ENCODE measurements at places on chromosomes 4 and X. TPM values are rescaled to one million over a fixed set of nuclear protein-coding genes. Genes with fewer than 3 reads are reported as not detected.
A peak's percentile ranks its signal among the peaks of the same experiment; 100 is the strongest.

The PAGE2B gene
- not detected for total RNA-seq

The PNMA6F gene
- not detected for total RNA-seq

The MMRN1 gene
- not detected for total RNA-seq

The OTUD6A gene
- not detected for total RNA-seq

DNA sequence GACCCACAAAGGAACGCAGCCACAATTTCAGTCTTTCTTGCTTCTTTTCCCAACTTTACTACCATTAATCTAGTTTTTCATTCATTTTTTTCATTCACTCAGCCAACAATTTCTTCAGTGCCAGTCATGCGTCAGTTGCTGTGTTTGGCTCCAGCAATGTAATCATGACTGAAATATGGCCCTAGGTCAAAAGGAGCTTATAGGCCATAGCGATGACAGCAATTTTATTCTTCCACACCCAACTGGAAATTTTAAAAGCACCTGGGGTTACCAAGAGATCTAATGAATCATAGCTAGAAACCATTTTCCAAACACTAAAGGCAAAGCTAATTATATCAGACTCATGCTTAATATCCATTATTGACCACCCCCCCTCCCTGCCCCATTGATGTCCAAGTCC lies 29.8 kb upstream of the C1QTNF7 start:
- H3K4me3 ChIP-seq = no peak overlapping the region
- no peak for DNase-seq
- peaks cover 41% of the 10 kb centered on the region for H3K4me1 ChIP-seq
- no peaks in the 10 kb centered on the region for H3K36me3 ChIP-seq

- no peaks in the 10 kb centered on the region for H3K36me3 ChIP-seq
- no peaks in the 10 kb centered on the region for H3K4me1 ChIP-seq
- H3K27me3 ChIP-seq = no peaks in the 10 kb centered on the region
- no peak overlapping the region for H3K4me3 ChIP-seq
- no peak overlapping the region for H3K27ac ChIP-seq
Measured at GRCh38 chr4:156803056-156803455, 168.5 kb downstream of the PDGFC start.

GRCh38 chr4:2241003-2241402 lies 918 bp downstream of the HAUS3 start:
- H3K27ac ChIP-seq = peak overlapping the region; percentile 89
- peaks cover 4% of the 10 kb centered on the region for H3K36me3 ChIP-seq
- peaks cover 39% of the 10 kb centered on the region for H3K4me1 ChIP-seq

DNA sequence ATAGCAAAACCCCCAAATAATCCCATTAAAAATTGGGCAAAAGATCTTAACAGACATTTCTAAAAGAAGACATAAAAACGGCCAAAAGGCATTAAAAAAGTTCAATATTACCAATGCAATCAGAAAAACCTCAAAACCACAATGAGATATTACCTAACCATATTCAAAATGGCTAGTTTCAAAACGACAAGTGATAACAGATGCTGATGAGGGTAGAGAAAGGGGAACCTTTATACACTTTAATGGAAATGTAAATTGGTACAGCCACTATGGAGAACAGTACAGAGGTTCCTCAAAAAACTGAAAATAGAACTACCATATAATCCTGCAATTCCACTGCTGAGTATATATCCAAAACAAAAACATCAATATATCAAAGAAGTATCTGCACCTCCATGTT lies 6.2 kb downstream of the AADAT start:
- no peak overlapping the region for H3K27ac ChIP-seq
- no peaks in the 10 kb centered on the region for H3K27me3 ChIP-seq
- H3K4me1 ChIP-seq = no peaks in the 10 kb centered on the region
- no peak for DNase-seq
- no peak overlapping the region for H3K4me3 ChIP-seq

DNA sequence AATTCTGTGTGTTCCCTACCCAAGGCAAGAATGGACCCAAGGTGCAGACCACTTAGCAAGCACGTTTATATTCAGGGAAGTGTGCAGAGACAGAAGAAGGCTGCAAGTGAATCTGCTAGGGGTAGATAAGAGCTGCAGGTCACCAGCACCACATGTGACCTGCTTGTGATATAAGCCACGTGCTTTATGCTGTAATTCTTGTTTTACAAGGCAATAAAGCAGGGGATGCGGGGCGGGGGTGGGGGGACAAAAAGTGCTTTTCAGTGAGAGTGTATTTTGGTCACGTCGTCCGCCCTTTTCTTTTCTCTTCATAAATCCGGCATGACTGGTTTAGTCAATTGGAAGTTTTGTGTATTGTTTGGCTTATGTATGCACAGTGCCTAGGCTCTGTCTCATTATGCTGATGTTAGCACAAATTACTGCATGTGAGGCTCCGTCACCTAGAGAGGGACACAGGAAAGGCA lies 192.7 kb downstream of the RBMX2 start:
- no peaks in the 10 kb centered on the region for H3K36me3 ChIP-seq
- no peaks in the 10 kb centered on the region for H3K27me3 ChIP-seq
- H3K27ac ChIP-seq = no peak overlapping the region
- no peak for DNase-seq
- no peaks in the 10 kb centered on the region for H3K4me1 ChIP-seq
- no peak overlapping the region for H3K4me3 ChIP-seq

DNA sequence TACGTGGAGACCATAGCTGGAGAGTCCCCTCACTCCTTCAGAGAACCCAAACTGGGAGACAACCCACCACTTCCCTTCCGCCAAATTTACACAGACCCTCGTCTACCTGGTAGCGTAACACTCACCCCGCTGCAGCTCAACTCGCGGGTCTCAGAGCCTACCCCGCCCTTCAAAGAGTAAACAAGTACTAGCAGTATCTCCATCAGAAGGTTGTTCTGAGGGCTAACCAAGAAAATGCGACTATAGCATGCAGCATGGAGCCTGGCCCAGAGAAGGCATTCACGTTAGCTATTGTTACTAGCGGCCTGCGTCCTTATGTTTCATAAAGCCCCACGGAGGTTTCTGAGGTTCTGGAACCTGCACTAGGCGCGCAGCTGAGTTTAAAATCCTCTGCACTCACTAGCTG lies 531 bp upstream of the MANBA start:
- no peak for DNase-seq
- peaks cover 19% of the 10 kb centered on the region for H3K4me1 ChIP-seq
- H3K27ac ChIP-seq = peak overlapping the region; percentile 55
- no peaks in the 10 kb centered on the region for H3K36me3 ChIP-seq

- H3K27ac ChIP-seq = no peak overlapping the region
- no peaks in the 10 kb centered on the region for H3K36me3 ChIP-seq
- DNase-seq = no peak
- no peaks in the 10 kb centered on the region for H3K4me1 ChIP-seq
- H3K4me3 ChIP-seq = no peak overlapping the region
Measured at GRCh38 chr4:23952258-23952657, 62.4 kb upstream of the PPARGC1A start.

Data from CD8-positive, alpha-beta memory T cell (primary cell).